ENCODE measurements at places on chromosomes 6 and 20. TPM values are rescaled to one million over a fixed set of nuclear protein-coding genes. Genes with fewer than 3 reads are reported as not detected.

Gene OPRL1
- total RNA-seq, result 0.34 TPM

Gene CPNE5
- 66.1 TPM for total RNA-seq

Gene TENT5A
- total RNA-seq, result 46.4 TPM

Gene NOX3
- total RNA-seq, result not detected

Gene LIME1
- 1.2 TPM for total RNA-seq

GRCh38 chr6:32529697-32530430 lies at the start of gene HLA-DRB5:
TSS of gene HLA-DRB5 (minus strand) at chr6:32530287. CDS start at chr6:32530224, 63 bp downstream.
- peak; percentile 73 for DNase-seq

DNA sequence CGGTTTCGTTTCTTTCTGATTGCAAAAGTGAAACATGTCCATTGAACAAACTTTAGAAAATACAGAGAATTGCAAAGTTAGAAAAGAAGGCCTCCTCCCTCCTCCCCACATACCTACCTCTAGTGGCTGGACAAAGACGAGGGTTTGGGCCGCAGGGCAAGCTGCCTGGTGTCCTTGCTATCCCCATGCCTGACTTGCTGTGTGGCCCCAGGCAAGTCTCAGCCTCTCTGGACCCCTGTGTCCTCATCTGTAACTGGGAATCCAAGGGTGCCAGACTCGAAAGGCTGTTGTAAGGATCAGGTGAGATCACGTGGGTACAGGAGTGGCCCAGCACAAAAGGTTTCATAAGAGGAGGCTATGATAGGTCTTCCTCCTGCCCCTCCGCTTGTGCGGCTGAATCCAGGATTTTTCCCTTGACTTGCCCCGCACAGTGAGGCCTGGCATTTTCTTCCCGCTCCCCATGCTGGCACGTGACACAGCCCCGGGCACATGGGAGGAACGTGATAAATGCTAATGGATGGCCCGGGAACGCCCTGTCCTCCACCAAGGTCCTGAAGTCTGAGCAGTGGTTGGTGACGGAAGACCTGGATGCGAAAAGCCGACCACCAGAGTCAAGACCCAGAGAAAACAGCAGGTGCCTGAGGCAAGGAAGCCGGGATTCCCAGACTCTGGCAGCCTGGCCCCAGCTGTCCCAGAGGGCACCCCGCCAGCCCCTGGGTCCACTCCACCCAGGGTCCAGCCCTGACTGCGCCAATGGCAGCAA lies 55.8 kb downstream of the UBE2V1 start:
- DNase-seq, result no peak

- no peak for DNase-seq
These were observed 157.6 kb upstream of the PDE7B start for GRCh38 chr6:135693811-135694370.

- DNase-seq, result no peak
These were observed 21.2 kb downstream of the CLVS2 start for GRCh38 chr6:123017104-123017682.

GRCh38 chr20:48571949-48572847 lies 255.6 kb downstream of the PREX1 start:
- DNase-seq, result no peak
